ENCODE measurements at places on chromosomes 3 and 15.

- DNase-seq: no peak
Measured at GRCh38 chr3:54045061-54045815, 77.1 kb upstream of the CACNA2D3 start.

GRCh38 chr3:18445401-18446148 lies 20.4 kb upstream of the SATB1 start:
- no peak for DNase-seq

GRCh38 chr3:155805204-155805801 lies 775 bp downstream of the C3orf33 start:
- DNase-seq: no peak

DNA sequence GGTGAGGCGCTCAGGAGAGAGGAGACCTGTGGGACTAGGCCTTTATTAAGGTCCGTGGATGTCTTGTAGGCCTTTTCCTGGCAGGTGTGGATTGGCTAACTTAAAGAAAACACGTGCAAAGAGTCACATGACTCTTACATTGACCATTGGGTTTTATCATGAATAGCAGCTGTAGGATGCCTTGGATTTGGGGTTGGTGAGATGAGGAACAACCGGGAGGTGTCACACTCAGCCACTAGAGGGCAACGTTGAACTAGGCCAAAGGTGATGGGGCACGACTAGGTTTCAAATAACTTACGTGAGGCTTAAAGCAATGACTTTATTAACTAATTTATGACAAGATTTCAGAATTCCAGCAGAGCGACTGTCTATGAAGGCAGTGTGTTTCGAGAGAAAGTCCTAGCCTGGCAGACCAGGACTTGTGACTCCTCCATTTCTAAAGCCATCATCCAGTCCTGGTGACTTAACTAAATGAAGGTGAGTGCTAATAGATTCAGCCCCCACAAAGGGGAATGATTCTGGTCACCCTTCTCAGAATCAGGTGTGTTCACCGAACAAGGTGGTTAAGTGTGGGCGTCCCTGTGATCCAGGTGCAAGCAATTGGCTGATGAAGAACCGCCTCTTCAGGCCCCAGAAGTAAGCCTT lies 345.6 kb downstream of the MCTP2 start:
- DNase-seq: no peak

- no peak for DNase-seq
Measured at GRCh38 chr15:68214838-68215254, 9.7 kb upstream of the CALML4 start.

- no peak for DNase-seq
Measured at GRCh38 chr3:159926573-159926972, 62.1 kb upstream of the IL12A start.

DNA sequence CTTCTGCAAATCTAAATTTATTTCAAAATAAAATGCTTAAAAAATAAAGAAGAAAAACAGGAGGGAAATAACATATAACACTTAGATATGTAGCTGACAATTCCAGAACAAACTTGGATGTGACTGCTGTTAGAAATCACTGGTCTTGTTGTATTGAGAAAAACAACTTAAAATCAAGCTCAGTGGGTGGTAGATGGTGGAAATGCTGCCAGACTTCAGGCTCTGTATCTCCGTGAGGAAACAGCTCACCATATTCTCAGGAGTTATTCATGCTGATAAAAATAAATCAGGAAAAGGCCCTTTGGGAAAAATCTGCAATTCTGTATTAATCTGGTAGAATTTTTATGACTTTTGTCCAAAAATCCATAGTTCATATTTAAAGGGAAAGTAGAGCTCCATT lies 477.6 kb downstream of the RAP2B start:
- no peak for DNase-seq

DNA sequence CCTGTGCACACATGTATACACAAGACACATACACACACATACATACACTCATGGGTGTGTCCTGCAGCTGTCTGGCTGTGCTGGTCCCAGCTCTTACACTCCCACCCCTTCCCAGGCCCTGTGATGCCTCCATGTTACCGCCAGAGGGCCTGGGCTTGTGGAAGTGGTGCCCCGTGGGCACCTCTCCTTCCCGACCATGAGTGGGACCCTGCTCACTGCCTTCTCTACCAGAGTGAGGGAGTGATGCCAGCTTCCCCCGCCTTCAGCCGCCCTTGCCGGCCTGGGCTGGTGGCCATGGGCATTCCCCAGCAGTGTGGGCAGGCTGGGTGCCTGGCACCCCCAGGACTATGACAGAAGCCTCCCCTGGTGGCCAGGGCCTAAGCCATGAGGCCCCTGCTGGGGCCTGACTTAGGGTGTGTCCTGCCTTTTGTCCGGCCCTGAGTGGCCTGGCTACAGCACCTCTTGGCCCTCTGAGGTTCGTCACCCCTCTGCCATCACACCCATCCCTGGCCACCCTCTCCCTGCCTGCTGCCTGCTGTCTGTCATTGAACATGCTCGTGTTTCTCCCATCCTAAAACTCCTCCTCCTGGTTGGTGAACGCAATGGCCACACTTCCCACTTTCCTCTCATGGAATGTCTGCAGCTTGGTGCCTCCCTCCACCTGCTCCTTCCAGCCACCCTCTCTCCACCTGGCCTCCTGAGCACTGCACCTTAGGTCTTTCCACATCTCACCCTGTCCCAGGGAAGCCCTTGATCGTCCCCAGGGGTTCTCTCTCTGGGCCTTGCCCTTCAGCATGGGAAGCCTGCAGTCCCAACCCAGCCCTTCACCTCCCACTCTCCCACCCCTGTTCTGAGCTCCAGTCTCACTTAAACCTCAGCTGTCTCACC lies 14.6 kb downstream of the HDAC11 start:
- DNase-seq: no peak

- no peak for DNase-seq
Measured at GRCh38 chr3:161156936-161157335, 51.8 kb upstream of the B3GALNT1 start.
